ENCODE measurements at places on chromosomes 2 and 18. TPM values are rescaled to one million over a fixed set of nuclear protein-coding genes. Genes with fewer than 3 reads are reported as not detected.

Gene ATL2
- total RNA-seq, result 75.3 TPM

Gene FBXO15
- total RNA-seq, result 0.51 TPM

Gene TNS1
- 47.8 TPM for total RNA-seq

Gene B3GNT7
- not detected for total RNA-seq

Gene CDK5R2
- 0.38 TPM for total RNA-seq

Gene RASGRP3
- total RNA-seq, result 9.4 TPM

Gene ALPI
- not detected for total RNA-seq

Gene ACTR1B
- 74.0 TPM for total RNA-seq

GRCh38 chr2:57569396-57569795 lies 477.2 kb upstream of the VRK2 start:
- DNase-seq, result no peak

DNA sequence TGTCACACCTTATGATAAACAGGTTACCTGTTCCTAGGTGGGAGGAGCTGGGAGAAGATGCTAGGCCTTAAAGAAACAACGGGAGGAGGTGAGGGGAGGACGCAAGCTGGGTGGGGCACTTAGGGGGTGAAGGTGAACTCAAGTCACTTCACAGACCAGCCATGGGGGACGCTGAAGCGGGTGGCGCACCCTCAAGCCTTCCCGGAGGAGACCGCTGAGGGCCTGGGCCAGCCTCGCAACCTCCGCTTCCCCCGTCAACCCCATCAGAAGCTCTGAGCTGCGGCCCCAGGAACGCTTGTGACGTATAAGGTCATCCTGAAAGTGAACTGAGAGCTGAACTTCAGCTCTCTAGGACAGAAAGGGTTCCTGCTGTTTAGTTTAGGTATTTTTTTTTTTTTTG lies 133.5 kb downstream of the MBP start:
- no peak for DNase-seq

DNA sequence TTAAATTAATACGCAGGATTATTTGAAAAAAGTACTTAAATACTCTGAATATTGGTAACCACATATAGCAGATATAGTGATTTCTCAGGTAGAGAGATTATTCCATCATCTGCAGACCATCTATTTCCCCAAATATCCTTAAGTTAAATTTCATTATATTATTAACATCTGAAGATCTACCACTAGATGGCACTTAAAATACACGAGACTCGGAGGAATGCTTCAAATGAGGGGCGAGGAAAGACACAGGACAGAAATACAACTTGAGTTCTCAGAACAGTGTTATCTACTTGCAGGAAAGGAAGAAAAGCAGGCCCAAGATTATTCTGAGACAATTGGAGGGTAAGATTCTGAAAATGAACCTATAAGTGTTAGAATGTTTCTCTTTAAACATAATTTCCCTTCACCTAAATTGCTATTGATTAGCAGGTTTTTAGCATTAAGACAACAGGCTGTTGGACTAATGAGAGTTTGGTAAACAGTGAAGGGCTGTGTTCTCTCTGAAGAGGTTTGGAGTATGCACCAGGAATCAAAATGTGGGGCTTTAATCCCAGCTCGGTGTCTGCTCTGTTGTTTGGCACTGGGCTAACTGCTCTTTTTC lies 76.9 kb upstream of the GCFC2 start:
- peak; percentile 23 for DNase-seq

DNA sequence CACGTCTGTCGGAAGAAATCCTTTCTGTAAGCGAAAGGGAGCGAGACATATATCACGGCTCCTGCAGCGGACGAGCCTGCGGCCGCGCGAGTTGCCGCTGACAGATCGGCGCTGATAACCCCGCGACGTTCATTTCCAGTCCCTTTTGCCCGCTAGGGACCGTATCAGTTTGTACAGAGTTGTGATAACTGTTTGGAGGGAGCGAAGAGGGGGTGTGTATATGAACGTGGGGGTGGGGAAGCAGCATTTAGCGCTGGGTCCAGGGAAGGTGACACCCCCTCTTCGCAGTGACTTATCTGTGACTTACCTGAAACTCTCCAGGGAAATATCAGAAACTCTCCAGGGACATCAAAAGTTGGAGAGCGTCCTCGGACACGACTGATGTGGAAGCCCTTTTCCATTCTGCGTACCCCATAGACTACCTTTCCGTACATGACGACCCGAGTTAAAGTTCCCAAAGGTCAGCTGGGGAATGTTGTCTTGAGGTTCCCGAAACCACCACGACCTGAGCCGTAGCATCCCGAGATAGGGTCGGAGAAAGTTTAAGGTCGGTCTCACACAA lies 948 bp upstream of the GATA6 start:
- no peak for DNase-seq

GRCh38 chr2:55138882-55139229 lies 88.6 kb upstream of the RTN4 start:
- DNase-seq, result no peak

- no peak for DNase-seq
Measured at GRCh38 chr2:216006164-216006663, 7.1 kb downstream of the MREG start.

DNA sequence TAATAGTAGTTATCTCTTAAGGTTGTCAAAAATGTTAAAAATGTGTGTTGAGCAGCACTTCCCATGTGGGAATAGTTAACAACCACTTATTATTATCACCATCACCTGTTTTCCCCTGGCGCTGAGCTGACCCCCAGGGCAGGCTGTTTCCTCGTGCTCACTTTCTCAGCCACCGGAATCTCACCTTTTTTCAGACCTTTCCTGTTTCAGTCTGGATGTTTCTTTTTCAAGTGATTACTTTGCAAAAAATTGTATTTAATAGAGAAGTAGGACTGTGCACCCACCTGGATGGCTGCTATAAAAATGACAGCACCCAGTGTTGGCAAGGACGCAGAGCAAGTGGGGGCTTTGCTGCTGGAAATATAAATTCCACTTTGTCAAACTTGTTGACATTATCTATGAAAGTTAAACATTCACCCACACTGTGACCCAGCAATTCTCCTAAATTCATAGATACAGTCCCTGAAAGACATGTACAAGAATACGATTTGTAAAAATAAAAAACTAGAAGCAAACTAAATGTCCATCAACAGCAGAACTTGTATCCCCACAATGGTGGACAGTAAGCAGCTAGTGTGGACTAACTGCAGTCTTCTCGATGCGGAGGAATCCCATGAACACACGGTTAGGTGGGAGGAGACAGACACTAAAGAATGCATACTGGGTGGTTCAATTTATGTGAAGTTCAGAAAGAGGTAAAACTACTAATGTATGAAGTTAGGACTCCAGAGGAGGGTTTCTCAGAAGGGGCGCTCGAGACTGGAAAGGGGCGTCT lies 66.5 kb downstream of the SOWAHC start:
- no peak for DNase-seq

DNA sequence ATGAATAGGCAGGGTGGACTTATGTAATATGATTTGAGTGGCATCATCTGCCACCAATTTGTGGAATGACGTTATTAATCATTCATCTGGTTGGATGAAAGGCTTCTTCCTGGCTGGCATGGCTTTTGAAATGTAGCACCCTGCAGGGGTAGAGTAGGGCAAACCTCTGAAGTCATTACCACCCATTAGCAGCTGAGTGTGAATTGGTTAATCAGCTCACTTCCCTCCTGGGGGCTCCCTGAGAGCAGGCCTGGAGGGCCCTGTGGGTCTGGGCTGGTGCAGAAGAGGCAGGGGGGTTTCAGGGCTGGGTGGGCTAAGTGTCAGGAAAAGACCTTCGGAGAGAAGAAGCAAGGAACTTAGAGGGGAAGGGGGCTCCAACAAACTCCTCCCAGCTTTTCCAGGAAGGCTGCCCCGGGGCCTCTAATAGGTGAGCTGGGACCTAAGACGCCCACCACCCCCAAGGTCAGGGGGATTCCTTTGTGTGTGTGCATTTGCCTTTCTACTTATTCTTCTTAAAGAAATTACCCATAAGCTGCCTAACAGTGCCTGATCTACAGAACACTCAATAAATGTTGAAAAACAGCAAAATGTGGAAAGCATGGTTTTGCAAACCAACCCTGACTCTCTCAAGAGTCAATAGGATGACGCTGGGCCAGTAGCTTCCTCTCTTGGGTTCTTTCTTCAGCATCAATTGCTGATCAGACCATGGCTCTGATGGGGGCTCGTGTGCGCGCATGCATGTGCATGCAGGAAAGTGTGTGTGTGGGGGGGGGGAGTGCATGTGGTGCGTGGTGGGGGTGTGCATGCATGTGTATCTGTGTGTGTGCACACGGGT lies 49.7 kb upstream of the ZNF516 start:
- DNase-seq, result no peak

DNA sequence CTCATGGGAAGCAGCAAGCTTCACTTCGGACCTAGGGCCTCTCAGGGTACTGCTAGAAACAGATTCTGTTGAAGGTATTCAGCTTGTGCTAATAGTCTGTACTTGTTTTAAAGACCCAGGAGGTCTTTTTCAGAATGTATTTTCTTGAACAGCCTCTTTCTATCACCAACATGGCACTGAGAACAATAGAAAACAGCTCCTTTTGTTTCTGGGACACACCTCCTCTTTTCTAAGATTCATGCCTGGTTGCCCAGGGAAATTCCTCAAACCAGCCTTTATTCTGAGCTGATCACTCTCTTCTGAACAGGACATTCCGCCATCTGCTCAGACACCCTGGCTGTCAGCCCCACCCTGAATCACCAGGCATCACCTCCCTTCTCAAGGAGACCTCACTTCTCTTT lies 389.6 kb downstream of the TGIF1 start:
- no peak for DNase-seq

- DNase-seq, result no peak
Measured at GRCh38 chr18:6578686-6579085, 150.8 kb upstream of the ARHGAP28 start.

DNA sequence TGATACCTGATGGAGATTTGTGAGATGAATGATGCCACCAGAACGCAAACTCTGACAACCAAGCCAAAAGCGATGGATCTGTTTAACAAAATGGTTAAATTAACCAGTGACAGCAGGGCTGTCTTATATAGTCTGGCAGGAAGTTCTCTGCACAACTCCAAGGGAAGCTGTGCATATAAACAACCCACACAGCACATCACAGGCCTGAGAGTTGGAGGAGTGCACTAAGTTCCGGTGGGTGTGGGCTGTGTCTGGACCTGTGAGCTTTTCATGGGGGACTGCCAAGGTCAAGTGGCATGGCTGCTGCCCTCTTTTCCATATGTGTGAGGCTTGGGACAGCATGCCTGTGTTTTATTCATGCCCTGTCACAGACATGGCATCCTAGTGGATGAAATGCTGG lies 414.6 kb upstream of the TRIB2 start:
- no peak for DNase-seq

DNA sequence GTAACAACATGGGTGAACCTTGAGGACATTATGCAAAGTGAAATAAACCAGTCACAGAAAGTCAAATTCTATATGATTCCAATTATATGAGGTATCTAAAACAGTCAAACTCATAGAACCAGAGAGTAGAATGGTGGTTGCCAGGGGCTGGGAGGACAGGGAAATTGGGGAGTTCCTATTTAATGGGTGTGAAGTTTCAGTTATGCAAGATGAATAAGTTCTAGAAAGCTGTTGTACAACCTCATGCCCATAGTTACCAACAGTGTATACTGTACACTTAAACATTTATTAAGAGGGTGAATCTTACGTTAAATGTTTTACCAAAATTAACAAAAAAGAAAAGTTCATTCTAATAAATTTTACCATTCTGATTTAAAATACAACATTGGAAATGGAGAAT lies 92.7 kb upstream of the WDSUB1 start:
- no peak for DNase-seq

DNA sequence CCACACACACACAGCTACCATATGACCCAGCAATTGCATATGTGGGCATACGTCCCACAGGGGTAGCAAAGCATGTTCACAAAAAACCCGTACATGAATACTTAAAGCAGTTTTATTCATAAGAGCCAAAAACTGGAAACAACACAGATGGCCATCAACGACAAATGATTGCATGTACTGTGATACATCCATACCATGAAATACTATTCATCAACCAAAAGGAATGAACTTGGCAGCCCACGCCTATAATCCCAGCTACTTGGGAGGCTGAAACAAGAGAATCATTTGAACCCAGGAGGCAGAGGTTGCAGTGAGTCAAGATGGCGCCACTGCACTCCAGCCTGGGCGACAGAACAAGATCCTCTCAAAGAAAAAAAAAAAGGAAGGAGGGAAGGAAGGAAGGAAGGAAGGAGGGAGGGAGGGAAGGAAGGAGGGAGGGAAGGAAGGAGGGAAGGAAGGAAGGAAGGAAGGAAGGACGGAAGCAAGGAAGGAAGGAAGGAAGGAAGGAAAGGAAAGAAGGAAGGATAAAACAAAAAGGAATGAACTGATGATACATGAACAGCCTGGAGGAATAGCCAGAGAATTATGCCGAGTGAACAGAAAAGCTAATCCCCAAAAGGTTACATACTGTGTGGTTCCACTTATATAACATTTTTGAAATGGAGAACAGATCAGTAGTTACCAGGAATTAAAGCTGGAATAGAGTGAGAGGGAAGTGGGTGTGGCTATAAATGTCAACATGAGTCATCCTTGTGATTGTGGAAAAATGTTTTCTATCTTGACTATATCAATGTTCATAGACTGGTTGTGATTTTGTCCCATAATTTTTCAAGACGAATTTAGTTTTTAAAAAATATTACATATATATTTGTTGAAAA lies 19.6 kb upstream of the YPEL5 start:
- DNase-seq, result peak; percentile 9

- no peak for DNase-seq
Measured at GRCh38 chr2:167279810-167280209, 391.5 kb downstream of the XIRP2 start.

GRCh38 chr2:288758-289361 lies 969 bp upstream of the ALKAL2 start:
- DNase-seq, result no peak

DNA sequence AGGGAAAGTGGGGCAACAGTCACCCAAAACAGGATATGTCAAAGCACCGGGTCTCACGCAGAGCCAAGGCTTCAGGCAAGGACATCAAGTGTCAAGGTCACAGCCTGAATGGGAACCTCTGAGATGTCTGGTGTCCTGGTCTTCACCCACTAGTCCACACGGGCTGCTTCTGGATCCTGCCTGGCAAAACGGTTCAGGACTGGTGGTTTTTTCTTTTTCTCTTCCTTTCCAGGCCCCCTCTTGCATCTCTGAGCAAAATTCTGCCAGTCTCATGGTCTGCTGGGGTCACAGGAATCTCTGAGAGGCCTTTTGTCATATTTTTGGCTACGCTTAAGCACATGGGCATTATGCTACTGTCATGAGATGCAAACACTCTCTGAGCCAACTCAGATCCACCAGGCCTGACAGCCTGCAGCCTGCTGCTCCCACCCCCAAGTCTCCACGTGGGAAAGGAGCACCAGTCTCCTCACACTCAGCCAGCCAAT lies 518.2 kb upstream of the ZEB2 start:
- peak; percentile 27 for DNase-seq

GRCh38 chr18:50776383-50776782 lies 43.4 kb downstream of the MRO start:
- DNase-seq, result no peak

DNA sequence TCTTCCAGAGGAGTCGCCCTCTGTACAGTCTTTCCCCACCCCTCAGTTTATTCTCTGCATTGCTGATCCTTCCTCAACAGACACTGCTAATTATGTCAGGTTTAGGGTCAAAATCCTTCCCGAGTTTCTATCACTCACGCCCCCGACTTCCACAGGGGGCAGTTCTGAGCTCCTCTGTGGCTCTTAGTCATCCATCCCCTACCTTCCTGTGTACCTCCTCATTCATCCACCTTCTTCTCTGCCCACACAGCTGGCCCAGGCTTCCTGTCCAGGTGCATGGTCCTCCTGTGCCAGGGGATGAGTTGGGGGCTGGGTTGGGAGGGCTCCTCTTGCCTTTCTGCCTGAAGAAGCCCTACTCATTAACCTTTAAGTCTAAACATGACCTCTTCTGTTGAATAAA lies 202.9 kb downstream of the ARL4C start:
- no peak for DNase-seq

GRCh38 chr2:121104721-121105141 lies 180.3 kb downstream of the TFCP2L1 start:
- no peak for DNase-seq

Measured in LHCN-M2 (cell line).